Activated CD4-positive, alpha-beta T cell treated with anti-CD3 and anti-CD28 coated beads, Interleukin-2, amount 50 U/mL, for 48 hours (primary cell): ENCODE measurements at places on chromosomes 7 and 10.

DNA sequence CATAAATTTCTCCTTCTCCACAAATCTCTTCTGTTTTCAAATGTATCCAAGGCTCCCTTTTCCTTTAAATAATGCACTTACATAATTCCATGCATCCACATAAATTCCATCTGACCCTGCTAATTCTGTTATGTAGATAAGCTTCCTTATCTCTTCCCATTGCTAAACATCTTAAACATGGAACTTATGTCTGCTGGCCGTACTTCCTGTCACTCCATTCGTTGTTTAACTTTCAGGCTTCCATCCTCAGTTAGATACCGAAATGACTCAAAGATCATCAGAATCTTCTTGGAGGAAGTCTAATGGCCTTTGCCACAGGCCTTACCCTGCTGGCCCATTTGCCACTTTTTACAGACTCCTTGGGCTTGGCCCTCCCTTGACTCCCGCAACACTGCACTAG lies 330.9 kb downstream of the GFRA1 start:
- no peak for DNase-seq

DNA sequence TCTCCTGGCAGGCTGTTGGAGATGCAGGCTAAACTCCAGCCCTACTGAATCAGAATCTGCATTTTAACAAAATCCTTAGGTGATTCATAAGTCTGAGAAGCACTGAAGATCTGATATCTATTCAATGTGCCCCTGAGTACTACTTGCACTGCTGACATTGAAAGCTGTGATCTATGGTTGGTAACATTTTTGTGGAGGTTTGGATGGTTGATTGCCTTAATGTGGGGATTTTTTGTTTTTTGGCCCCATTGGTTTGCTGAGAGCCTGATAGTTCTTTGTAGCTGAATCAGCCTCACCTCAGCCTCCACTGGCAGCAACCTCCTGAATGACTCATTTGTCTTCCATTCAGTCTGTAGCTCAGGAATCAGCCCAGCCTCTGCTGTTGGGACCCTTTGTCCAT lies 14.7 kb upstream of the LRRN3 start:
- peak; percentile 40 for DNase-seq

DNA sequence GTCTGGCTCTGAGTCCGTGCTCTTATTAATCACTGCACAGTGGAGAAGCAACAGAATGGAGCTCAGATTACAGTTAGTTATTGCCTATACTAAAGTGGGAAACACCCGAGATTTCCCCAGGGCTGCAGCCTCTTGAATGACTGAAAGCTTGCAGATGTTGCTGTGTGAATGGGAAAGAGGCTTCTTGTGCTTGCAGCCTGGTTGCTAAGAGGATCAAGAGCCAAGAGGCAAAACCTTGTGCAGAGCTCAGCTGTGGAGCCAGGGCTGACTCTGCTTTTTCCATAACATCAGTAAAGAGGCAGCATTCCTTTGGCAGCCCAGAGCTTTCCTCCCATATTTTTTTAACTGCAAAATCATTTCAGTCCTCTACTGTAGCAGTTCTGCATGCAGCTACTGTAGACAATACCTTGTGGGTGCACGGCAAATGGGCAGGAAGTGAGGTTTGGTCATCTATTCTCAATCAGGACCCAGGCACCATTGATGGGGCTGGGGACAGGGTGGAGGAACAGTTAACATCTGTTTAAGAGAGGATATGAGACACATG lies 86.5 kb downstream of the RALA start:
- DNase-seq, result no peak

DNA sequence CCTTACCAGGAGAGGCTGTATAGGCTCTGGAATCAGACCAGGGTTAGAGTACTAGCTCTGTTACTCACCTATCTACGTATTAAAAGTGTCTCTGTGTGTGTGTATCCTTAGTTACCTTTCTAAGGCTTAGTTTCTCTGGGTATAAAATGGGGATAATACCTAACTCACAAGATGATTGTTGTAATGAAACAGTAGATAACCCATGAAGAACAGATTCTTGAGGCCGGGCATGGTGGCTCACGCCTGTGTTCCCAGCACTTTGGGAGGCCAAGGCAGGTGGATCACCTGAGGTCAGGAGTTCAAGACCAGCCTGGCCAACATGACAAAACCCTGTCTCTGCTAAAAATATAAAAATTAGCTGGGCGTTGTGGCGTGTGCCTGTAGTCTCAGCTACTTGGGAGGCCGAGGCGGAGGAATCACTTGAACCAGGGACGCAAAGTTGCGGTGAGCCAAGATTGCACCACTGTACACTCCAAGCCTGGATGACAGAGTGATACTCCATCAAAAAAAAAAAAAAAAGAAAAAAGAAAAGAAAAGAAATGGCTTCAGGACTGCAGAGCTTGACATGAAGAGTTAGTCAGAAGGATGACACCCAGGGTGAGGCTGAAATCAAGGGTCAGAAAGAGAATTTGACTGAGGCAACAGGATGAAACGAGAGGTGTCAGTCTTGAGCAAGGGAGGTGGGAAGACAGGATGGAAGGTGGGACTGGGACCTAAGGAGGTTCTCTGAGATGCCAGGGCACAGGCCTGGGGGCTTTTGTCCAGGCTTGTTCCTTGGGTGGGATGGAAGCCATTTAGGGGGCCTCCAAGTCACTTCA lies 33.4 kb downstream of the PRKAR2B start:
- no peak for DNase-seq

GRCh38 chr10:132350946-132351345 lies 19.0 kb downstream of the LRRC27 start:
- DNase-seq, result no peak

GRCh38 chr10:116271593-116272439 lies 1.2 kb downstream of the GFRA1 start:
- DNase-seq, result no peak

DNA sequence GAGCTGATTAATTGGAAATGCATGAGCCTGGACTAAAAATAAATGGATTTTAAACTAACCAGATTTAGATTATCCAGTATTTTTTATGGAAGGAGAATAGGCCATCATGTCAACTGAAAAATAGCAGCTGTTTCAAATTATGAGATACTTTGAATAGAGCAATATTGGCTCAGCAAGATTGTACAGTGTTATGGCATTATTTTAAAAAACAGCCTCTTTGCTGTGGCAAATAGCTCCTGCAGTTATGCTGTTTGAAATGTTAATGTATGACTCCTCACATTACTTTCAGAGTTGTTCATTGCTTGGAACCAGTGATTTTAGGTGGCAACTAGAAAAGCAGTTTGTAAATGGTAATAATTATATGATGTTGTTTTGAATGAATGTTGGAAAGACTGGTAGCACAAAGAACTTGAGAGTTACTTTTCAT lies 244.5 kb downstream of the KIAA1217 start:
- no peak for DNase-seq

DNA sequence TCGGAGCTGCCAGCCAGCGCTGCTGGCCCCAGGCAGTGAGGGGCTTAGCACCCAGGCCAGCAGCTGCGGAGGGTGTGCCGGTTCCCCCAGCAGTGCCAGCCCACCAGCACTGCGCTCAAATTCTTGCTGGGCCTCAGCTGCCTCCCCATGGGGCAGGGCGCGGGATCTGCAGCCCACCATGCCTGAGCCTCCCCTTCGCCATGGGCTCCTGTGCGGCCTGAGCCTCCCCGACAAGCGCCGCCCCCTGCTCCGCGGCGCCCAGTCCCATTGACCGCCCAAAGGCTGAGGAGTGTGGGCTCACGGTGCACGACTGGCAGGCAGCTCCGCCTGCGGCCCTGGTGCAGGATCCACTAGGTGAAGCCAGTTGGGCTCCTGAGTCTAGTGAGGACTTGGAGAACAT lies 525.0 kb downstream of the PTPRN2 start:
- DNase-seq, result no peak

DNA sequence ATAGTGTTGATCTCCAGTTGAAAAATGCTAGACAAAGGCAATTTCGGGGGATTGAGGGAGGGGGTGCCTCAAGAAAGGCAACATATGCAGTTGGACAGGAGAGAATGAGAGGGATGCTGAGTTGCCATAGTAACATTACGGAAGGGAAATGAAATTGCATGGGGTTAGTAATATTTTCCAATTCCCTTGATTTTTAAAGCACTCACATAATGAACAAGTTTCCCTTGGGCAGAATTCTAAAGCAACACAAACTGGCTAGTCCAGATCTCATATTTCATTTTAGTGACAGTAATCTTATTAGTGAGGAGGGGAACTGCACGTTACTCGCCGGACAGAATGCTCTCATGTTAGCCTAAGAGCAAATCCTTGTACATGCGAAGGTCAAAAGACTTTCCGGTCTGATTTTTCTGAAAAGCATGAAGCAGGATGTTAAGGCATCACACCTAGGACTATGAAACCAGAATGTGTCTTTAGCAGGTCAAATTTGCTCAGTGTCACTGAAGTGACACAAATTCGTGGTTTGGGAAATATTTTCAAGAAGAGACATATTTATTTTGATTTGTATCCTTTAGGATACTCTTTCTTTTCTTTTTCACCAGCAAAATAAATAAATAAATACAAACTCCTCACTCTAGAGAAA lies 165.5 kb downstream of the ANK3 start:
- no peak for DNase-seq

- DNase-seq, result no peak
Observed at GRCh38 chr7:96144260-96144526, 177.7 kb downstream of the SLC25A13 start.

DNA sequence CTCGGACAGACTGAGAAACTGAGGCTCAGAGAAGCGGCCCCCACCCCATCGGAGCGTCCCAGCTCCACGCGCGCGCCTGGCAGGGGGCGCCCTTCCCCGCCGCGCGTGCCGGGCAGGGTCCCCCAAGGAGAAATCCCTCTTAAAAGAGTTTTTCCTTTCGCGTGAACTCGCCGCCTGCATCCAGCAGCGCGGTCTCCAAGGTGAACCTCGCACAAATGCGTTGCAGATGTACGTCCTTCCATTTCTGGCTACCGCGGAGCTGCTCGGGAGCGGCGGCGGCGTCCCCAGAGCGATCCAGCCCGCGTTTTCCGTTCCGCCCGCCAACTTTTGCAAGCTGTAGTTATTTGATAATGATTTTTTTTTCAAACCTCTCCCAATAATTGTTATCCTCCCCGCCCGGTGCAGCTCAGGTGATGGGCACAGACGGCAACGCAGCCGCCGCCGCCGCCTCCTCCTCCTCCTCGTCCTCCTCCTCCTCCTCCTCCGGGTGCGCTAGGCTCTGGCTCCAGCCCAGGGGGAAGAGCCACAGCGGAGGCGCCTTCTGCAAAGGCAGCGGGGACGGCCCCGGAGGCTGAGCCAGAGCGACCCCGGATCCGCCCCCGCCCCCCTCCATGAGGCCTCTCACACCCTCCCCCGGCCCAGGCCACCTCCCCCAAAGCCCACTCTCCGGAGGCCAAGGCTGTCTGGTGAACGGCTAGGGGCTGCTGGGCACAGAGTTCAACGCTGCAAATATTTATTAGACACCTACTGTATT lies 74.0 kb upstream of the CUX1 start:
- peak; percentile 60 for DNase-seq

- DNase-seq, result no peak
Observed at GRCh38 chr10:42986633-42987032, 90.2 kb upstream of the RET start.

- DNase-seq, result no peak
Observed at GRCh38 chr7:116439841-116440549, 59.5 kb upstream of the CAV2 start.

DNA sequence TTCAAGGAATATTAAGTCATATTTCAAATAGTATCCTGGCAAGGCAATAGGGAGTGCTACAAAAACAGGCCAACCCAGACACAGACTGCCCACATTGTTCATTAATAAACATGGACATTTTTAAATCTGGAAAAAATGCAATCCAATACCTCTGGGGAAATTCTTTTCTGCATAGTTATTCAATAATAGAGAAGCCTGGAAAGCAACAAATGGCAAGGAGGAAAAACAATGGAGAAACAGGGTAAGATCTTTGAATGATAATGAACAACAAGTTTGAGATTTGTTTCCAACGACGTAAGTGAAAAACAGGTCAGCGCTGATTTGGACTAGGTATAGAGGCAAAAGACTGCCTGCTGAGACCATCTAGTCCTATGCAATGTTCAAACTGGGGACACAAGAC lies 44.7 kb upstream of the ZNF800 start:
- no peak for DNase-seq

DNA sequence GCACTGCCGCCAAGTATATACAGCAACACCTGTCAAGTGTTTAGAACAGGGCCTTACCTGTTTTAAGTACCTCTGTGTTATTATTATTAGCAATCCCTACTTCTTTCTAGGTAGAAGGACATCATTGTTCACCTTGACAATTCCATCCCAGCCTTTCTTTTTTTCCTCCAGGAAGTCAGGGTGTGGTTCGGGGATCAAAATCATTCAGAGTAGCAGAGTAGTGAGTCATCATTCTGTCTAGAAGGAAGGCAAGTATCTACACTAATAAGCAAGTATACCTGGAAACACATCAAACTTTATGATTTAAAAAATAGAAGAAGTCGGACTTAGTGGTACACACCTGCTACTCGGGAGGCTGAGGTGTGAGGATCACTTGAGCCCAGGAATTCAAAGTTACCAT lies 25.5 kb upstream of the CAPZA2 start:
- no peak for DNase-seq

- DNase-seq, result no peak
Observed at GRCh38 chr7:98852826-98853225, 17.0 kb downstream of the TMEM130 start.

DNA sequence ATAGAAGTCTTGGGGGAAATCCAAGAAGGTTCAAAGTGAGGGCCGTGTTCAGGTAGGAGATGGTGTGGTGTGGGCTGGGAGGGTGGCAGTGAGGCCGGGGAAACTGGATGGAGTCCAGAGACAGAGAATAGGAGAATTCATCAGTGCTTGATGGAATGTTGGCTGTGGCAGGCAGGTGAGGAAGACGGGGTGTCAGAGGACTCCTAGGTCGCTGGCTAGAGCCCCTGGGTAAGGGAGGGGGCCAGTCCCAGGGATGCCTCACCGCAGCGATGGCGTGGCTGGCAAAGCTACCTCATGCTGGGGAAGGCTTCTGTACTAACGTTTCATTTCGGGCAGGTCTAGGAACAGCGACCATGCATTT lies 373.0 kb downstream of the RPS24 start:
- DNase-seq, result no peak

DNA sequence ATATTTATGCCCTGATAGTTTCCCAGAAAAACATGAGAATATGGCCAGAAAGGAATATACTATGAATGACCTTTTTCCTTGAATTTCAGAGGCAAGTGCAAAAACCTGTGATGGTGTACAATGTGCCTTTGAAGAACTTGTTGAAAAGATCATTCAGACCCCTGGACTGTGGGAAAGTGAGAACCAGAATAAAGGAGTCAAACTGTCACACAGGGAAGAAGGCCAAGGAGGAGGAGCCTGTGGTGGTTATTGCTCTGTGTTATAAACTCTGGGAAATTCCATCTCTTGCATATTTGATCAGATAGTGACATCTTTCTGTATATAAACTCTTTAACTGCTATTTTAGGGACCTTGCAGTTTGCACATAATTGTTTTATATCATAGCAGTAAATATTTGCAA lies 33.7 kb downstream of the RAB18 start:
- no peak for DNase-seq

DNA sequence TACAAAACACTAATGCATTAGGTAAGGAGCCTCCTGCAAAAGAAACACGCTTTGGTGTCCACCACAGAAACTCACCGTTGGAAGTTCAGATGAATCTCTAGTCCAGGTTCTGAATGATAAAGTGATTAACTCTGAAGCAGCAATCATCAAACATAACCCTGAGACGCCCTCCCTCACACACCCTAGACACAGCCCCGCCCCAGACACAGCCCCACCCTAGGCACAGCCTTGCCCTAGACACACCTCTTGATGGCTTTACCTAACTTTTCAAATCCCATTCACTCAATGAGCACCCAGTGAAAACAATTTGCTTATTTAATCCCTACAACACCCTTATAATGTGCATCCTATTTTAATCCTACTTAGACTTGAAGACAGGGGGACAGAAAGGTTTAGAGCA lies 21.3 kb upstream of the TMEM254 start:
- no peak for DNase-seq
